H9 (cell line): ENCODE measurements at places on chromosomes 5 and 9. TPM values are rescaled to one million over a fixed set of nuclear protein-coding genes. Genes with fewer than 3 reads are reported as not detected.
A peak's percentile ranks its signal among the peaks of the same experiment; 100 is the strongest.

The PCDHA13 gene
- 1.0 and 1.1 TPM in 2 replicates for total RNA-seq

The OTP gene
- total RNA-seq: not detected in 2 replicates

The NR5A1 gene
- 0.37 and 0.46 TPM in 2 replicates for total RNA-seq

The GABRB2 gene
- total RNA-seq: 0.20 and 0.26 TPM in 2 replicates

The NUTM2F gene
- 0.15 TPM in 1 of 2 replicates, not detected in the other for total RNA-seq

The PKN3 gene
- 23.8 and 25.0 TPM in 2 replicates for total RNA-seq

The ARID3C gene
- total RNA-seq: not detected in 2 replicates

The TNFSF15 gene
- total RNA-seq: not detected in 2 replicates

The SYK gene
- 7.9 and 8.0 TPM in 2 replicates for total RNA-seq

The WHRN gene
- total RNA-seq: 2.2 and 2.3 TPM in 2 replicates

The NR2F1-AS1 gene
- 1.7 and 1.9 TPM in 2 replicates for total RNA-seq

- DNase-seq: no peak
Observed at GRCh38 chr5:167880420-167880819, 411.0 kb upstream of the WWC1 start.

- no peak for DNase-seq
Observed at GRCh38 chr9:110986529-110986928, 51.7 kb downstream of the LPAR1 start.

DNA sequence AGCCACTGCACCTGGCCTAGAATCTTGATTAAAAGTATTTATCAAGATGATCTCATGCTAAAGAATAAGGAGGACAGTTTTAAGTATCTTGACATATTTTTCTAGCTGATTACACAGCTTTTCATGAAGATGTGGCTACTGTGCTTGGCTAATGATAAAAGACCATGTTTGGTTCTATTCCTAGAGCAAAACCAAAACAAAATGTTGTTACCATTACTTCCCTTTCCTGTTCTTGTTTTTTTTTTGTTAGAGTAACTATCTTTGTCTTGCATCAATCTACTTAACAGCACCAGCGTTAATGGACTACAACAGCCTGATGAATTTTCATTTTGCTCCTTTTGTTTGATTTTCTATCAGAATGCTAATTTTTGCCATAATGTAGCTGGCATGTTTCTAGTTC is 86.2 kb upstream of the DHFR start:
- DNase-seq: no peak

DNA sequence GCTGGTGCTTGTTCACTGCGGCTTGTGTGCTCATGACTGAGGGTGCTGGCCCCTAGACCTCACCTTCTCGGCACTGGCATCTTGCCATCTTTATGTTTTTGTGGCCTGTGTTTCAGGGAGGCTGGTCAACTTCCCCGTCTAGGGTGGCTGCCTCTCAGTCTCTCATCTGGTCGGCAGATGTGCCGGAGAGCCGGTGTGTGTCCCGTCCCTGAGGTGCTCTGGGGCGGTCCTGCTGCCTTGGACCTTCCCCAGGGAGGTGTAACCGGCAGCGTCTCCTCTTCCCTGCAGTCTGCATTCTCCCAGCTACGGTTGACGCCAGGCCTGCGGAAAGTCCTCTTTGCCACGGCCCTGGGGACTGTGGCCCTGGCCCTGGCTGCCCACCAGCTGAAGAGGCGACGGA is 5.6 kb downstream of the MIGA2 start:
- no peak for DNase-seq

- DNase-seq: no peak
Observed at GRCh38 chr5:105882956-105883481, 1787.7 kb downstream of the EFNA5 start.

DNA sequence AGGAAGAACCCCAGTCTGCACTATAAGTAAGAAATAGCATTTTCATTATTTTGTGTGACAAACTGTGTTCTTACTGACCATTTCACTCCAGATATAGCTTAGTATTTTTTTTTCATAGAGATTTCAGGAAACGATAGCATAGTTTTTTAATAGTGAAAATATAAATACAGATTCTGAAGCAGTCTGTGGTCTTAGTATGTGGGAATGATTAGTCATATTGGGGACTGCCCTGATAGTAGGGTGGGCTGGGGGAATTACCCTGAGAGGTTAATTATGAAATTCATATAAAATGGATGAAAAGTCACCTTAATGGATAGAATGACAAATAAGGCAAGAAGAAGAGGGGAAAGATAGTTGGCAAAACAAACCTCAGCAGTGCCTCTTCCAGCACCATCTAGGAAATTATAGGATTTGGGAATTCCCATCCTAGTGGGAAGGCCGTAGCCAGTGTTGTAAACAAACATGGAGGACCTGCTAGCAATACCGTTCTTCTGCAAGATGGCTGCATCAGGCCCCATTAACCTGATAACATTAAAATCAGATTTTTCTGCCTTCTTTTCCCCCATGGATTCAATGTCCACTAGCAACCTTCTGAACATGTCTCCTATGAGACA is 23.7 kb upstream of the NR3C1 start:
- DNase-seq: no peak

- no peak for DNase-seq
Observed at GRCh38 chr5:137141779-137142178, 357.3 kb downstream of the SPOCK1 start.

DNA sequence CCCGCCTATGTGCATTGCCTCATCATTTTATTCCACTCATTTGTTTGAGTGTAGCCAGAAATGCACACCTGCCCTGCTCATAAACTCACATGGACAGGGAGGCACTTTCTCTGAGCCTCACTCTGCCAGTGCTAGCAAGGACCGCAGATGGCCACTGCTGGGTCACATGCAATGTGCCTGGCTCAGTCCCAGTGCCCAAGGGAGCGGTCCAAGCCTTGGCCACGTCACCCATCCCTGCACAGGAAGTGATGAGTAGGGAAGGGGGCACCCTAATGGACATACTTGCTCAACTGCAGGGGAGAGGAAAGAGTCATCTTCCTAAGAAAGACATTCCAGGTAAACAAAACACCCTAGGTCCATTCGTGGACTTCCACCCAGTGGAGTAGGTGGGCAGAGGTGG is 630.9 kb downstream of the IRX1 start:
- no peak for DNase-seq

DNA sequence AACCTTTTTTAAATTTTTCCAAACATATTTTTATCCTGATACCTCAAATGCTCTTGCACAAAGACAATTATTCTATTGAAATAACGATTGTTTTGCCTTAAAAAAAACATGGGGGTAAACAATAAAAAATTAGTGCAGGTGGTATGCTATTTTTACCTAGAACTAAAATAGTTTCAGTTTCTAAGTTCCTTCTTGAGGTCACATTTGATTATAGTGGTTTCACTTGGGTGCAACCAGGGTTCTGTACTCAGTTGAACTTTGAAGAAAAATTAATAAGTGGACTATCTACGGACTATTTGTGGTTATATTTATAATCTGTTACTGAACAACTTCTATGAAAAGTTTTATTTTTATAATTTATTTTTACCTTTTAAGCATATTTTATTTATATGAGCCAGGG is 387.1 kb upstream of the IZUMO3 start:
- DNase-seq: no peak

GRCh38 chr9:91824151-91824550 is 125.9 kb downstream of the ROR2 start:
- no peak for DNase-seq

DNA sequence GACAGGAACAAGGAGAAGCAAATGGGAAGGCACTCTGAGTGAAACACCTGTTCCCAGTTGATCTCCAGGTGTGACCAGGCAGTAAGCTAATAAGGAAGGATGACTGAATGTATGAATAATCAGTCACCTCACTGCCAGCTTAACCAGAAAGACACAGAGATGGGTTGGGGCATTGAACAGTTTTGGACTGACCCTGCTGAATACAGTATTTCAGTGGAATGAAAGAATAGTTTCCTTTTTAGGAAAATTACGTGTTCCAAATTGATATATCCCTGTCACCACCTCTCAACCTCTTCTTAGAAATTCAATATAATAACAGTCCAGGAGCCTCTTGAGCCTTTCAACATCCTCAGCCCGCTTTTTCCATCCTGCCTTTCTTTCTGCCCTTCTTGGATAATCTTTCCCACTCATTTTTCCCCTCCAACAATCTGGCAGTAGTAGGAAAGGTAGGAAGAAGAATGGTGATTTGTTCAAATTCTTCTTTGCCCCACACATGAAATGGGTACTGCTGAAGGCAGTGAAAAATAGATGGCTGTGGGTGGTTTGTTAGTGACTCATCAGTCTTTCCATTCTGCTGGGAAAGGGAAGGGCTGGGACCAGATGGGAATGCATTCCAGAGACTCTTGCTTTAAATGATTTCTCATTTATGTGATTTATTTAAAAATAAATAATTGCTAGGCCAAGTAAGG is 117.9 kb downstream of the ZSWIM6 start:
- no peak for DNase-seq

DNA sequence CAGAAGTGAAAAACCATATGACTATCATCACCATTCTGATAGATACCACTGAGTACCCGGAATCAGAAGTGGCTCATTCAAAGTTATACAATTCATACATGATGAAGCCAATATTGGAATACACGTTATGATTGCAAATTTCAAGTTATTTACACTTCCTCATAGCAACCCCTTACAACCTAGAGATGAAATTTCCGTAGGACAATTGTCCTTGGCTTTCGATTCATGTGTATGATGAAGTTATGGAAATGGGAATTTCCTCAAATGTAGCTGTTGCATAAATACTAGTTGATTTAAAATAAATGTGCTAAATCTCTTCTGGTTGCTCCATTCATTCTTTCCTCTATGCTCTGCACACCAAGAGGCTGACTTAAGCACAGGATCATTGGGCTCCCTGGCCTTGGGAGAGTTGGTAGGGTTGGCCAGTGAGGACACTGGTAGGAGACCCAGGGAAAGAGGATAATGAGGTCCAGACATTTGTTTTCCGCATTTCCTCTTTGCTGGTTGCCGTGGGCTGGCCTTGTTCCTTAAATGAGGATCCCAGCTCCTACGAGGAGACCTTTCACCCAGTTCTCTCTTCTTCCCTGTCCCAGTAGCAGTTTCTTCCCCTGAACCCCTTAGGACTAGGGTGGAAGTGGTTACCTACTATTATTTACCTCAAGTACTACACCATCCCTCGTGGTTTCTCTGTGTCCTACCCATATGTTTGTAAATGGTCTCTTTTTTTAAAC is 90.3 kb downstream of the ZNF474 start:
- no peak for DNase-seq

DNA sequence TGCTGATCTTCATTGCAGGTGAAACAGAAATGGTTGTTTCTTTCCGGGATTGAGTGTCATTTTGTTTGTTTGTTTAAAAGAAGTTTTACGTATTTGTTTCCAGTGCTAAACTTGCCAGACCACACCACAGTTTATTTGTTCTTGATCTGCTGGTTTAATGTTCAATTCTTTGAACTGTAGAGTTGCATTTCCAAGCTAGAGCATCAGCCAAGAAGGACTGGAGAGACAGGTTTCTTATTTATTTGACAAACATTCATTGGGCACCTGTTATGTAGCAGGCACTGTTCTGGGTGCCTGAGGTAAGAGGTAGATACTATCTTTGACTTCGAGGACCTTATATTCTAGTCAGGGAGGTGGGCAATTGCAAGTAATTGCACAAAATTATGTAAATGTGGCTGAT is 45.0 kb downstream of the MCCC2 start:
- no peak for DNase-seq

- DNase-seq: peak; percentile 52
Observed at GRCh38 chr5:99037668-99038067, 108.9 kb upstream of the CHD1 start.

- no peak for DNase-seq
Observed at GRCh38 chr9:107881626-107882300, 392.2 kb upstream of the KLF4 start.

DNA sequence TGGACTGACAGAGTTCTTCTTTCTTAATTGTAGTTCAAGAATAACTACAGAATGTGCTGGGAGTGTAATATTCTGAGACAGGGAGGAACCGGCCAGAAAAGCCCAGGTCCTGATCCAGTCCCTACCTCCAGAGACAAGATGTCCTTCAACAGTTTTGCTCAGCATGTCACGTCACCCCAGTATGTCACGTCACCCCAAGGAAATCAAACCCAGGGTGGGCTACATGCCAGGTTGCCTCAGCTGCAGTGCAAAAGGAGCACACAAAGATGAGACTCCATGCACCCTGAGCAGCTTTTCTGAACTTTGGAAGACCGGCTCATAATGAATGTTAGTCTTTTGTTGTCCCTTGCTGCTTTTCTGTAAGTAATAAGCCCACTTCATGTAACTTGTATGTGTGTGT is 25.9 kb upstream of the NIPAL4 start:
- no peak for DNase-seq

- DNase-seq: no peak
Observed at GRCh38 chr5:180690562-180690961, 41.2 kb upstream of the FLT4 start.

GRCh38 chr9:34177593-34178435 is 1.0 kb upstream of the UBAP1 start:
- DNase-seq: no peak

GRCh38 chr9:83469722-83470121 is 68.5 kb downstream of the FRMD3 start:
- DNase-seq: no peak

DNA sequence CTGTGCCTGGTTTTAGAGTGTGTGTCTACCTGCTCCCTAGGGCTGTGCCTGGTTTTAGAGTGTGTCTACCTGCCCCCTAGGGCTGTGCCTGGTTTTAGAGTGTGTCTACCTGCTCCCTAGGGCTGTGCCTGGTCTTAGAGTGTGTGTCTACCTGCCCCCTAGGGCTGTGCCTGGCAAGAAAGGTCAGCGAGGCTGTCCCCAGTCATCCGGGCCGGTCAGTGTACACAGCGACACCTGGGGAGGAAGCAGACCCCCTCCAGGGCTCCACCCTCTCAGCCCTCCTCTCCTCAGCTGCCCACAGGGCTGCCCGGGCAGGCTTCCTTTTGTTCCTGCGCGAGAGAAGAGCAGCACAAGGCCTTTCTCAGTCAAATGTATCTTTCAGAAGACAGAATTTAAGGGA is 4.1 kb downstream of the NRARP start:
- peak; percentile 31 for DNase-seq

DNA sequence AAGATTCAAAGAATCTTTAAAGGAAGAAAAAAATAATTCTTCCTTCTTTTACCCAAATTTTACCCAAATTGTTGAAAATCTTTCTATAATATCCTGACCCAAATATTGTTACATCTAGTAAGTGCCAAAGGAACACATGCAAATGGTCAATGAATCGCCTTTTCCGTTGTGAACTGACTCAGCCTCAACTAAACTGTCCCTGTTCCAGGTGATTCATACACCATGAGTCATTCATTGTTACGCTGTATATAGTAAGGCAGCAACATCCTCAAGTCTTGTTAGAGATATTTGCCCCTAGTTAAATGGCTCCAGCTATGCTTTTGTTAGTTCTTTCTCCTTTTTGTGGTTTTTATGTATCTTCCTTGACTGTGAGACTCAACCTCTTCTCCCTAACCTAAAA is 9.7 kb downstream of the PTGER4 start:
- no peak for DNase-seq

- no peak for DNase-seq
Observed at GRCh38 chr9:26551971-26552370, 340.6 kb downstream of the CAAP1 start.

- DNase-seq: no peak
Observed at GRCh38 chr5:135718651-135719050, 115.8 kb upstream of the SLC25A48 start.

GRCh38 chr5:134521841-134522240 is 3.6 kb upstream of the JADE2 start:
- no peak for DNase-seq
